ENCODE measurements at places on chromosomes 2 and 18.

- DNase-seq: no peak
Measured at GRCh38 chr2:37919631-37920032, 5.5 kb upstream of the RMDN2 start.

GRCh38 chr2:241317391-241317790 is 1.7 kb downstream of the SEPTIN2 start:
- no peak for DNase-seq

- no peak for DNase-seq
Measured at GRCh38 chr2:205692104-205692503, 9.8 kb downstream of the NRP2 start.

GRCh38 chr2:24117902-24118301 is 5.2 kb downstream of the PFN4 start:
- no peak for DNase-seq

- no peak for DNase-seq
Measured at GRCh38 chr18:39591649-39592048, 2026.1 kb upstream of the CELF4 start.

DNA sequence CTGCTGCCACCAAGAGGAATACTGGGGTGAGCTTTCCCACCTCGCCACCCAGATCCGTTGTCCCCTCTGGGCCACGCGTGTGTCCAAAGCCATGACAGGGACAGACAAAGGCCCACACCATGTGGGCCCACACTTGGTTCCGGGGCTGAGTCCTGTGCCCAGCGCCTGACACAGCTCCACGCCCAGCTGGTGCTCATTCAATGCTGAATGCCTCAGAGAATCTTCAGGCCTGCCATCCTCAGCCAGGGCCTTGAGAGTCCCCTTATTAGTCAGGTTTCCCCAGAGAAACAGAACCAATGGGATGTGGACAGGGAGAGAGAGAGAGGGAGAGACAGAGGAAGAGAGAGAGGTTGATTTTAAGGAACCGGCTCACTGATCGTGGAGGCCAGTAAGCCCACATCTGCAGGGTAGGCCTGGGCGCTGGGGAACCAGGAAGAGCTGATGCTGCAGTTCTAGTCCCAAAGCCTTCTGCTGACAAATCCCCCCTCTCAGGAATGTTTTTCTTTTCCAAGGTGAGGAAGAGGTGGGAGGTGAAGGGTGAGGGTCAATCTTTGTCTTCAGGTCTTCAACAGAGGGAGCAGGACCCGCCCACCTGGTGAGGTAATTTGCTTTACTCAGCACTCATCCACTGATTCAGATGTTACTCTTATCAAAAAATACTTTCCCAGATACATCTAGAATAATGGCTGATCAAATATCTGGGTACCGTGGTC is 10.2 kb upstream of the SPATA3 start:
- DNase-seq: no peak

DNA sequence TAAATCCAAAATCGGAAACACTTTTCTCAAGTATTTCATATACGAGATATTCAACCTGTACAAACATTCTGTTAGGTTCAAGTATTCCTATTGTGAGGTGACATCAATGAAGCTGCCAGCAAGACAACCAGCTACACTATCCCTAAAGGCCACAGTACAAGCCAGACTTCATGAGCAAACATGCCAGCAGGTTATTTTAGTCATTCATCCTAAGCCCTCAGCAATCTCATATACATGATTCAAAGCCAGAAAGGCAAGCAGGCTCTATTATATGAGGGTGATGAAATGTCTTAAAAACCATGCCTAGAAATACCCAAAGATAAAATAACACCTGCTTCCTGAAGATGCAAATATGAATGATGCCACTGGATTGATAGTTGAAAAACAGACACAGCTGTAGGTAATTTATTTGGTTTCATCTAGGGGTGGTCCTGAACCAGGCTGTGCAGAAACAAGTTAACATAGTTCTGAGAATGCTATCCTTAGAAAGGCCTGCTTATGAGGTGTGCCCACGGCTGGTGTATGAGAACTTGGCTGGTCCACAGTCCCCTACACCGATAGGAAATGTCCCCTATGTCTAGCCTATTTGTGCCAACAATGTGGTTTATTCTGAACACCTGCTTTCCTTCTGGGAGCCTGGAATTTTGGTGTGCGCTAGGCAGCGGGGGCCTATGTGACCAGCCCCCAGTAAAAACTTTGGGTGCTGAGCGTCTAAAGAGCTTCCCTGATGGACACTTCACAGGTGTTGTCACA is 48.2 kb upstream of the KIDINS220 start:
- DNase-seq: no peak

- no peak for DNase-seq
Measured at GRCh38 chr2:200741468-200742202, 70.1 kb upstream of the BZW1 start.

GRCh38 chr2:776487-776886 is 99.3 kb upstream of the TMEM18 start:
- no peak for DNase-seq

DNA sequence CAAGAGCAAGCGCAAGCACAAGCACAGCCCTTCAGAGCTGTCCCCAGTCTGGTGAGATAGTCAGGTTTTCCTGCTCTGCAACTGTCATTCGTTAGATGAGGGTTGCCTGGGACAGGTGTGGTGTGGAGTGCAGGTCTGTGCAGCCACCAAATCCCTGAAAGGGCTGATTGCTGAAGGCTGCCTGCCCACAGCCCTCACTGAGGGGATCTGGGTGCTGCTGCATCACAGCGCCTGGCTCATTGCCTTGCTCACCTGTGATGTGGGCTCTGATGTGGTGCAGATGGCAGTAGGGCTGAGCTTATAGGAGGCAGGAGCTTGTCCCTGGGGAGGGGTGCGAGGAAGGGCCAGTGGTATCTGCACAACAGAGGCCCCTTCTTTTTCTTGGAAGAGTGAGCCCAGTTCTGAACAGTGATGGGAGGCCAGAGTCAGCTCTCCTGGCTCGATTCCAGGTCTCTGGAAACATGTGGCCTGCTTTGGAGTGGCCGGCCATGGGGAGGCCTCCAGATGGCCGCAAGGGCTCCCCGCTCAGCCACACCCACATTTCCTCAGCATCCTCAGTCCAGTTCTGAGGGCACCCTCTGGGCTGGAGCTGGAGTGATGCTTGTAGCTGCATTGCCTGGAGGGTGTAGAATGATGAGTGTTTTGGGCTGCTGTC is 11.4 kb downstream of the UBE2F start:
- no peak for DNase-seq

DNA sequence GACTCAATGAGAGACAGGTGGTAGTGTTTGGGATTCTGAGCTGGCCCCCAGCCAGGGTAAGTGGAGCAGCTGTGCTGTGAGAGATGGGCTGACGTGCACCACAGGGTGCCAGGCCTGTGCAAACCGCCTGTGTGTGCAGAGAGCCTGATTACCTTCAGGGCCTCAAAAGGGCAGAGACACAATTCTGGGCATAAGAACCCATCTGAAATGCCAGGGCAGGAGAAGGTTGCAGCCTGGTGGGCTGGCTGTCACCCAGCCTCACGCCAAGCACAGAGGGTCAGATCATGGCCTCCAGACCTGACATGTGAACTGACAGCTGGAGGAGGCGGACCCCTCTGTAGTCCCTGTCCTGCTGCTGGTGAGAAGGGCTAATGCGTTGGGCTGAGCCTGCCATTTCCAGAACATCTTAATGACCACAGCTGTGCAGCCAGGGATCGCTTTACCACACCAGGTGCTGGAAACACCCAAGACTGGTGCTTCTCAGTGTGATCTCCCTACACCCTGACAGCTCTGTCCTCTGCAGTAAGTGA is 100.9 kb downstream of the ARL4C start:
- no peak for DNase-seq

- no peak for DNase-seq
Measured at GRCh38 chr2:170598067-170598395, 117.1 kb upstream of the SP5 start.

DNA sequence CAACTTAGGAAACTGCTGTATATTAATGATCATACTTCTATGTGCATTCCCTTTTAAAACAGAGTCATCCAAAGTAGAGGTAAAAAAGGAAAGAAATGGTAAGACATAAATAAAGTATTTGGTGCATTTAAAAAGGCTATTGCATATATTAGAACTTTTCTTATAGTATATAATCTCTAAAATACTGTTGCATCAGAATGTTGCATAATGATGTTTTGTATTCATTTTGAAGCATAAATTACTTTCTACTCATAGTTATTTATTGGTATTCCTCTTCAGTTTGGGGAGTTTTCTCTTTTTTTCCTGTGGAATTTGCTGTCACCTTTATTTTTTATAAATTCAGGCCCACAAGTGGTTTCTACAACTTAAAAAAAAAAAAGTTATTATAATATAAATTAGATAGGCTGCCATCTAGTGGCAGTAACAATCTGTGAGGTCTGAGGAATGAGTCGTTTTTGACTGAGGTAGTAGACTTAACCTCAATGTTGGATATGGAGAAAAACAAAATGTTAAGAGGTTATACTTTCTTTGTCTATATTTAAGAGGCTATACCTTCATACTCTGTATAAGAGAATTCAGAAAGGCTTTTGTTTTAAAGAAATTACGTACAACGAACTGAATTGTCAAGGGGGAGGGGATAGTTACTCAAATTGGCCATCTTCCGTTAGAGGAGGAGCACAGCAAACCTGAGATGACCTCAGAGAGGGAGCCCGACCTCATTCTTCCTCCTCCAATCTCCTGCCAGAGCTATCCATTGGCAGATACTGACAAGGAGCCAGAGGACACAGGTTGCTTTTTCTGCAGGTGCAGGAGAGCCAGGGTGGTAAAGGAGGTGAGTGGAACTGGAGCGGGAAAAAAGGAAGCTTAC is 23.8 kb downstream of the ANKAR start:
- no peak for DNase-seq

- no peak for DNase-seq
Measured at GRCh38 chr2:153005071-153005730, 286.8 kb downstream of the ARL6IP6 start.

GRCh38 chr18:64202210-64202836 is 53.4 kb upstream of the LINC00305 start:
- no peak for DNase-seq

- no peak for DNase-seq
Measured at GRCh38 chr2:222563106-222563718, 92.7 kb downstream of the FARSB start.

DNA sequence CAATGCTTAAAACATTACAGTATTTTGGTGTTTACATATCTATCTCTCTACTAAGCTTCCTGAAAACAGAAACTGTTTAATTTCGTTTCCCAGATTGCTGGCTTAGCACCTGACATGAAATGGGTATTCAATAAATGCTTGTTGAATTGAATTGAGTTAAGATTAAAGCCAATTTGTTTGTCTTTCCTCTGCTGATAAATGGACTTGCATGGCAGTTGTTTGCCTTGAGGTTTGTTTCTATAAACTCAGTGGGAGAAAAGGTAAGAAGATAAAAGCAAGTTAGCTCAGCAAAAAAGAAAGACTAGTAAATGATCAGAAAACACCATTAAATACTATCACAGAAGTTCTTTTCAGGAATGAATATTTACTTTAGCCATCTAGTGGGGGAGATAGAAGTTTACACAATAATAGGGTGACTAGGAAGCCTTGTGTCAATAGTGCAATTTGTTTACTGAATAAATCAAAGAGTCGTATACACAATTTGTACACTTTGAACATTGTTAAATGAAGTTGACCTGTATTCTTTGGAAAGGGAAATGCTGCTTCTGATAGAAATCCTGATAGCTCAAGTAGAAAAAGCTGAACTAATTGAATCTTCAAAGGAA is 754.5 kb upstream of the FAM98A start:
- DNase-seq: no peak

- no peak for DNase-seq
Measured at GRCh38 chr2:153028626-153029025, 310.2 kb downstream of the ARL6IP6 start.

- no peak for DNase-seq
Measured at GRCh38 chr2:32231959-32232358, 32.7 kb downstream of the NLRC4 start.

GRCh38 chr18:31920277-31920676 is 22.7 kb downstream of the TRAPPC8 start:
- no peak for DNase-seq

DNA sequence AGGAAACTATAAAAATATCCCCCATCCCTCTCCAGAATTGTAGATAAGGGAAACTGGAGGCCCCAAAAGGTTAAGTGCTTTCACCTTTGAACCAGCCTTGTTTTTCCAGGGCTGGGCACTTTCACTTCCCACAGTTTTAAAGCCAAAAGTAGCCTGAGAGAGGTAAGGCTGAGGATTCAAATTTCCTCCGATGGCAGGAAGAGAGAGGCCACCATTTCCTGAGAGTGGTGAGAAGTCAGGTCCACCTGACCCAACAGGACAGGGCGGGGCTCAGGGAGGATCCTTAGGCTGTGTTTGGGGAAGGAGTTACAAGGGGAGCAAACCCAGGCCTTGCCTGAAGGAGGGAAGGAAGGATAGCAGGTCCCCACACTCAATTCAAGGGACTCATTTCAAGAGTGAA is 4.7 kb upstream of the TEX261 start:
- no peak for DNase-seq

GRCh38 chr2:200618590-200619021 is 32.8 kb downstream of the AOX1 start:
- no peak for DNase-seq

GRCh38 chr2:13504808-13505207 is 788.1 kb downstream of the TRIB2 start:
- no peak for DNase-seq

DNA sequence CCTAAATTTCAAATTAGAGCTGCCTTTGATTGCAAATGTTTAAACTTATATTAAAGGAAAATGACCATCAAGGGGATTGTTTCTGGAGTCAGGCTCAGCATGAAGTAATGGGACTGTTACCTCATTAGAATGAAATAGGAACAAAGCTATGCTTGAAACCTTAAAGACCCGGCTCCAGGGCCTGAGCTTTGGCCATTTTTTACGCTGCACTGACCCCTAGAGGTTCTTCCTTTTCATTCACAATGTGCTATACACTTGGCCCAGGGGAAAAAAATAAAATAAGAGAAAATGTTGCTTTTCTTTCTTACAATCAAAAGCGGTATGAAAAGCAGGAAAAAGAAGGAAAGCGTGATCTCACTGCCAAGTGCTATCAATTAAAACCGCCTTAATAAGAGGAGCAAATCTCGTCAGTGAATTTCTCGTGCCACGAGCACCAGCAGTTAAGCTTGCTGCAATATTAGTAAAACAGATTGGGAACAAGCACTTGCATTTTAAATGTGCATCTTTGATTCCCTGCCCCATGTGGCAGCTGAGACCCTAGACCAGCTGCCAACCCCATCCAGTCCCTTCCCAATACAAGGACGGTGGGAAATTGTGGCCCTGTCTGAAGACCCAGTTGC is 96.6 kb downstream of the MBD2 start:
- no peak for DNase-seq

DNA sequence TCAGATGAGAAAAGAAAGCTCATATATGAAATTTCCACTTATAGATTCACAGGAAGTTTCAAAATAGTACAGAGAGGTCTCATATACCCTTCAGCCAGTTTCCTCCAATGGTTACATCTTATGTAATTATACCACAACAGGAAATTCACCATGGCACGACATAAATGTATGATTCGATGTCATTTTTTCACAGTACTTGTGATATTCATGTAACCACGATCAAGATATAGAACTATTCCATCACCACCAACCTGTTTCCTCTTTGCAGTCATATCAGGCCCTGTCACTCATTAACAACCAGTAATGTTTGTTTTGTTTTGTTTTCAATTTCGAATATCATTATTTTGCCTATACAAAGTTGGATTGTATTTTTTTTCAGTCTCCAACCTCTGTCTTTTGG is 314.3 kb upstream of the POU3F3 start:
- no peak for DNase-seq

Data from stimulated activated CD8-positive, alpha-beta memory T cell treated with anti-CD3 and anti-CD28 coated beads, Interleukin-7, amount 100 ng/mL, for 1 hour (primary cell).